ENCODE measurements at places on chromosomes 7 and 10. TPM values are rescaled to one million over a fixed set of nuclear protein-coding genes. Genes with fewer than 3 reads are reported as not detected.

HOXA6 gene
- 13.9 TPM for polyA plus RNA-seq

GJD4 gene
- polyA plus RNA-seq: not detected

GRCh38 chr10:127968659-127969058 lies 61.8 kb downstream of the PTPRE start:
- DNase-seq: no peak

GRCh38 chr10:14102056-14102455 lies 228.7 kb downstream of the FRMD4A start:
- no peak for DNase-seq

GRCh38 chr10:80540981-80541750 lies 3.5 kb downstream of the SH2D4B start:
- DNase-seq: no peak

GRCh38 chr7:128827971-128828711 lies 2.1 kb upstream of the FLNC start:
- DNase-seq: no peak

- no peak for DNase-seq
Measured at GRCh38 chr10:102648889-102649796, 4.9 kb downstream of the TRIM8 start.

MMP21 gene
- polyA plus RNA-seq: 0.73 TPM

GRCh38 chr10:126060261-126060931 lies 164.0 kb downstream of the FANK1 start:
- DNase-seq: no peak

ZCWPW1 gene
- polyA plus RNA-seq: 8.2 TPM

BTBD16 gene
- polyA plus RNA-seq: not detected

DNA sequence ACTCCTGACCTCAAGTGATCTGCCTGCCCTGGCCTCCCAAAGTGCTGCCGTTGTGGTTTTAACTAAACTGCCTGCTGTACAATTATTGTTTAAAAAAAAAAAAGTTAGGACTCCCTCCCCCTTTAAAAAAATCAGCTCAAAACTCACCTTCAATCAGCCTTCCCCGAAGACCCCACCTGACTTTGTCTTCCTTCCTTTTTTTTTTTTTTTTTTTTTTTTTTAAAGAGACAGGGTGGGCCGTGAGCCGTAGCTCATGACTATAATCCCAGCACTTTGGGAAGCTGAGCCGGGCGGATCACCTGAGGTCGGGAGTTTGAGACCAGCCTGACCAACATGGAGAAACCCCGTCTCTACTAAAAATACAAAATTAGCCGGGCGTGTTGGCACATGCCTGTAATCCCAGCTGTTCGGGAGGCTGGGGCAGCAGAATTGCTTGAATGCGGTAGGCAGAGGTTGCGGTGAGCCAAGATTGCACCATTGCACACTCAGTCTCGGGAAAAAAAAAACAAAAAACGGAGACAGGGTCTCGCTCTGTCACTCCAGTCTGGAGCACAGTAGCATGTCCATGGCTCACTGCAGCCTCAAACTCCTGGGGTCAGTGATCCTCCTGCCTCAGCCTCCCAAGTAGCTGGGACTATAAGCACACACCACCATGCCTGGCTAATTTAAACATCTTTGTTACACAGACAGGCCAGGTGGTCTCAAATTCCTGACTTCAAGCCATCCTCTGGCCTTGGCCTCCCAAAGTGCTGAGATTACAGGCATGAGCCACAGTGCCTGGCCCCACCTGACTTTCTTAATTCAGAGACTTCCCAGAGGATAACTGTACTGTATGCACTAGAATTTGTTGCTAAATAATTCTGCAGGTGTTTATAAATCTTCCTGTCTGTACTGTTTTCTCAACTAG lies 3.2 kb downstream of the FIS1 start:
- DNase-seq: no peak

DNA sequence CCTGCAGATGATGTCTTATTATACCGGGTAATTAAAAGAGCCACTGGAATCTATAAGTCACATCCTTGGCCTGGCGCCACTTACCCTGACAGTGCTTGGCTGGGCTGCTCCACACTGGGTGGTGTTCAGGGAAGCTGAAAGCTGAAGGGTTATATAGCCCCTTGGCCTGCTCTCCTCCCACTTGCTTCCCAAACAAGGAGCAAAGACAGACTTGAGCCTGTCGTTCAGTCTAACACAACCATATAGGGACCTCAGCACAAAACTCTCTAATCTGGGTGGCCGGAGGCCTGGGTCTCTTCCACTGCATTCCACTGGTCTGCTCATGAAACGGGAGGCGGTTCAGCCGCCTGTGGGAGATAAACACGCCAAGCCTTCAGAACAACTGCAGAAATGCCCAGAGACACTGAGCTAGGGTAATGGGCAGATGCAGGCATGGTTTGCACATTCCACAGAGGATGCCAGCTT lies at the start of gene ACTA2:
Gene ACTA2, minus strand, starts transcription at position 127 of the 465 bp plus-strand sequence. CDS start 3,843 bp downstream, outside the sequence.
- no peak for DNase-seq

TRIM50 gene
- 0.24 TPM for polyA plus RNA-seq

GRCh38 chr7:30146127-30146612 lies 11.4 kb downstream of the MTURN start:
- DNase-seq: no peak

TMEM270 gene
- not detected for polyA plus RNA-seq

GRCh38 chr10:137031-137430 lies 1.8 kb downstream of the ZMYND11 start:
- no peak for DNase-seq

GRCh38 chr7:127390186-127390816 lies 2.2 kb downstream of the ZNF800 start:
- DNase-seq: no peak

MYPN gene
- 2.4 TPM for polyA plus RNA-seq

DNA sequence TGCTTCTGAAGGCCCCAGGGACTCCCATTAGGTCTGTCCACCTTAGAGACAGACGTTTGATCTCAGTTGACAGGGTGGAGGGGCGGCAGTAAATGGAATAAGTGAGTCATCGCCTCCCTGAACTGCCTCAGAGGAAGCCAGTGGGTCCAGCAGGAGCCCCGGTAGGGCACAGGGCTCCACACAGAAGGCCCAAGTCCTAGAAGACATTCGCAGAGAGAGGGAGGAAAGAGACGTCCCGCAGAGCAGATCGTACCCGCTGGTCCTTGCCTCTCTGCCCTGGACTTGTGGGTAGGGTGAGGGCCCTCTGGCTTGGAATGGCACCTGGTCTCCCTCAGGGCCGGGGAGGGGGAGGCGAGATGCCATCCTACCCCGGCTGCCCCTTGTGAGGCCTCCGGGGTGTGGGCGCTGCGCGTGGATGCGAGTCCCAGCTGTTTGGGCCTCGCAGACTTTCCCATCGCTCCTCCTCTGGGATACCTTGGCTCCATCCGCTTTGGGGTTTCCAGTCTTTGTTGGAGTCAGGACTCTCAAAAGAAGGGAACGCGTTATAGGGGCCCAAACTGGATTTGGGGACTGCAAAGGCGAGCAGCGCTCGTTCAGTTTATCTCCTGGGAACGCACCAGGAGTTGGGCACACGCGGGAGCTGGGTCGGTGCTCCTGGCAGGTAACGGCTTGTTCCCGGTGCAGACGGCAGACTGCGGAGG lies 5.1 kb downstream of the TLX1 start:
- DNase-seq: no peak

PILRA gene
- polyA plus RNA-seq: 3.2 TPM

DNA sequence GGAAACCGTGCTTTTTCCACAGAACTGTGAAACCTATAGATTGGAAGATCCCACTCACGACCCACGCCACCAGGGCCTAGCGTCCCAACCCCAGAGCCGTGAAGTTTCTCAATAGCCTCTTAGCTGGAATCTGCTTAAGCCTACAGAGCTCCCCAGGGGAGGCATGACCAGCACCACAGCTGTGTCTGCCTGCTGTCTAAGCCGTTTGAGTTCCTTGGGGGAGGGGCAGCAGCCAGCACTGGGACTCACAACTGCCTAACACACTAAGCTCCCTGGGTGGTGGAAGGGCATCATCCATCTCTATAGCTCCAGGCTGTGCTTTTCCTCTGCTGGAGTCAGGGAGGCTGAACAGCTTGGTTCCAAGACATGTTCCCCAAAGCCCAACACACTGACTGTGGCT lies 26.0 kb upstream of the TMEM140 start:
- no peak for DNase-seq

OPN1SW gene
- polyA plus RNA-seq: 1.5 TPM

PSD gene
- polyA plus RNA-seq: 10.1 TPM

DNA sequence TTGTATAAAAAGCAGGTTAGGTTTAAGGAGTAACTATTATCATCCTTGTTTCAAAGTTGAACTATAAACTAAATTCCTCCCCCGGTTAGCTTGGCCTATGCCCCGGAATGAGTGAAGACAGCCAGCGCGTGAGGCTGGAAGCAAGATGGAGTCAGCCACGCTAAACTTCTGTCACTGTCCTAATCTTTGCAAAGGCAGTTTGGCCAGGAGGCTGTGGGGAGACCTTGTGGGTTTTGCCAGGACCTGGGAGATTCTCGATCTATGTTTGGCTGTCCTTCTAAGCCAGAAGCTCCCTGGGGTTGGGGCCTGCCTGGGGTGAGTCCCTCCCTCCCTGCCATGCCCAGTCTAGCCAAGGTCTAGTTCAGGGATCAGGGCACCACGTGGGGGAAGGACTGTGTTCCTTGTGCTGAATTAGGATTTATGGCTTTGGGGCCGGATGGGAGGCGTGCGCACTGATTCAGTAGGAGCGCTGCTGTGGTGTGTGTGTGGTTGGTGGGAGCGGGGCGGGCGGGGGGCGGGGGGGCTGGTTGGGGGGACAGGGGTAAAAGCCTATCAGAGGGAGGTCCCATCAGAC lies 871 bp upstream of the GTF2IRD1 start:
- no peak for DNase-seq

- no peak for DNase-seq
Measured at GRCh38 chr7:111215550-111215949, 124.6 kb downstream of the LRRN3 start.

DNA sequence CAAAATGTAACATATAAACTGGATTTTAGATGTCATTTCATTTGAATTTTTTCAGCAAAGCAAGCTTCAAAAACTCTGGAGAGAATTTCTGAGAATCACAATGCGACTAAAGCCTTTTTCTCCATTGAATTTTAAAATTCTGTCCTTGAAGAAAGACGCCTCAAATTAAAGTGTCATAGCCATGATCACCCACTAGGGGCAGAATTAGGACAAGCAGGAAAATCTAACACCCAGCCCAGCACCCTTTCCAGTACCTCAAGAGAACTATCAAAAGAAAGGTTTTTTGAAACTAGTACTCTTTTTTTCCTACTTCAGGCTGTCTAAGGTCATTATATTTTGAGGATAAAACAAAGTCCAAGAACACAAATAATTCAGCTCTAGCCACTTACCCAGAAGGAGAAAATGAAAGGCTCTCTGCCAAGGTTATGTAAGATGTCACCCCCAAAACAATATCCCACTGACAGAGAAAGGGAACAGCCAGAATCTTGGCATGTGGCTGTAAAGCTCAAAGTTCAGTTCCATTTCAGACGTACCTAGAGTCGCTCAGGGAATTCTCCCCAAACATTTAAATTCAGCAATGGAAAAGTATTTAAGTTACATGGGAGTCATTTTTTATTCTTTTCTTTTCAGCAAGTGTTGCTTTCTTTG lies 299.4 kb downstream of the SNX13 start:
- DNase-seq: no peak

DNA sequence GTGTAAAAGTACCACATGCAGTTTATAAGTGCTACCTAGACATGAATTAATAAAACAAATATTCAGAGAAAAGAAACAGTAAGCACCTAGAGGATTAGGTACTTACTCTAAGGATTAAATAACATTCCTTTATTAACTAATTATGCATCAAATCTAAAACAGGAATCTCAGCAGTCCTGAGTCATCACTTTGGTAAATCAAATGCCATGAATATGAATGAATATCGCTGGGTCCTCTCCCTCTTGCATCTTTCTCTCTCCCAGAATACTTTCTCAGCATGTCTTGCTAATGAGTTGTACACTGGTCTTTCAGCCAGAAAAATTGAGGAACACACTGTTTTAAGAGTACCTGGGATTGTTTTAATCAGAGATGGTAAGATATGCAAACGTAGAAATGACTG lies 225.5 kb upstream of the NFE2L3 start:
- no peak for DNase-seq

MSMB gene
- not detected for polyA plus RNA-seq

GRCh38 chr7:37096341-37096740 lies 352.3 kb downstream of the ELMO1 start:
- DNase-seq: no peak

SLC26A5 gene
- polyA plus RNA-seq: 0.56 TPM

- no peak for DNase-seq
Measured at GRCh38 chr7:627661-628401, 98.7 kb upstream of the DNAAF5 start.

FAM221A gene
- polyA plus RNA-seq: 17.2 TPM

TAS2R41 gene
- polyA plus RNA-seq: not detected

Measured in right lung (tissue), 10 donors.